ENCODE measurements at places on chromosomes 16 and 17. TPM values are rescaled to one million over a fixed set of nuclear protein-coding genes. Genes with fewer than 3 reads are reported as not detected.

The KIF19 gene
- total RNA-seq = not detected

The MAP3K14 gene
- total RNA-seq = 58.3 TPM

The MRPL10 gene
- total RNA-seq = 93.1 TPM

The CCT6B gene
- total RNA-seq = 1.5 TPM

The SKAP1 gene
- total RNA-seq = 0.18 TPM

The CPHXL2 gene
- not detected for total RNA-seq

The NPIPA3 gene
- 1.5 TPM for total RNA-seq

The UTS2R gene
- total RNA-seq = not detected

The CD300LG gene
- total RNA-seq = not detected

The TNP2 gene
- total RNA-seq = not detected

The YBX2 gene
- 0.69 TPM for total RNA-seq

The ARL5C gene
- not detected for total RNA-seq

The ALOX15B gene
- not detected for total RNA-seq

The PYY gene
- total RNA-seq = not detected

The OSGIN1 gene
- total RNA-seq = 57.0 TPM

The CCL18 gene
- total RNA-seq = not detected

The LRRC46 gene
- total RNA-seq = 3.0 TPM

The OR2C1 gene
- total RNA-seq = not detected

The PMFBP1 gene
- total RNA-seq = 0.13 TPM

The SLC43A2 gene
- total RNA-seq = 3.9 TPM

The PPP1R1B gene
- total RNA-seq = 0.09 TPM

The ZNF205 gene
- 15.4 TPM for total RNA-seq

The RBFOX1 gene
- not detected for total RNA-seq
